ENCODE measurements at places on chromosomes 2 and 18. TPM values are rescaled to one million over a fixed set of nuclear protein-coding genes. Genes with fewer than 3 reads are reported as not detected.

DNA sequence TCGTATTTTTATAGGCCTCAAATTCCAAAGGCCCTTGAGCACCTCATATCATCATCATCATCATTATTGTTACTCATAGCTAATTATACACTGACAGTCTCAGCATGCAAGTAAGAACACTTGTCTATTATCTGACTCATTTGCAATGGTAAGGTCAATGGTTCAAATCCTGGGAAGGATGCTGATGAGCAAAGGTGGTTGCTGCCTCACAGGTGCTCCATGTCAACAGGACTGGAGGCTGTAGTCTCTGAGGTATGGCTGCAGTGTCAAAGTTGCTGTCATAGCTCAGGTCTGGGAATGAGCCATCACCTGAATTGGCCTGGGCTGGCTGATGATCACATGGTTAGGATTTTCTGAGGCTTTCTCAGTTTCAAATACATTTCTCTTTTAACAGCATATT, 379.3 kb downstream of the BCL11A start:
- DNase-seq = no peak

C2orf92 gene
- 8.4 TPM for total RNA-seq

GRCh38 chr2:135471106-135471505, 59.9 kb downstream of the ZRANB3 start:
- no peak for DNase-seq

- DNase-seq = no peak
These were observed 104.5 kb downstream of the COL6A3 start for GRCh38 chr2:237309416-237309815.

SERPINB13 gene
- total RNA-seq = not detected

- no peak for DNase-seq
These were observed 341.6 kb downstream of the RIT2 start for GRCh38 chr18:42773870-42774269.

THSD7B gene
- not detected for total RNA-seq

STPG4 gene
- total RNA-seq = 12.7 TPM

DNA sequence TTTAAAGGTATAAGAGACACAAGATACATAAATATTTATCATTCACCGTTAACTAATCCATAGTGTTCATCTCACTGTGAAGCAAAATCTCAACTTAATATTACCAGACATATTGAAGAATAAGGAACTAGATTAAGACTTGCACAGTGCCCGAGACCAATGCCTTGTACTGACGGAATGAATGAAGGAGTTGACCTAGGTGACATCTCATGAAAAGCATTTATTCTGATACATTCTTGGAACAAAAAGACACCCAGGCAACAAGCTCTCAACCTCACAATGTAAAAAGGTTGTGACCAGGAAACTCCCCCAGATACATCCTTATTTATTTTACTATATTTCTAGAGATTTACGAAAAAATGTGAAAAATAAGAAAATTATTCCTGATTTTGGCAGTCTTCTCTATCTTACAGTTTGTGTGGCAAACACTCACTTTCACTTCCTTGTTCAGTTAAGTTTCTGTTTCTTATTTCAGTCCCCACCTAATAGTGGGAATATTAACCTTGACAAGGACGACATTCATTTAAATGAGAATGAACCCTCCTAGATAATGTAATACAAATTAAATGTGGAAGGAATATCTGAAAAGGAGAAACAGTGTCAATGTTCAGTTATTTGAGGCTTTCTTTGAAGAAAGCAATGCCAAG, 28.4 kb downstream of the M1AP start:
- no peak for DNase-seq

- no peak for DNase-seq
These were observed 16.9 kb downstream of the LYG2 start for GRCh38 chr2:99238599-99238998.

SMPD4 gene
- 97.8 TPM for total RNA-seq

DNA sequence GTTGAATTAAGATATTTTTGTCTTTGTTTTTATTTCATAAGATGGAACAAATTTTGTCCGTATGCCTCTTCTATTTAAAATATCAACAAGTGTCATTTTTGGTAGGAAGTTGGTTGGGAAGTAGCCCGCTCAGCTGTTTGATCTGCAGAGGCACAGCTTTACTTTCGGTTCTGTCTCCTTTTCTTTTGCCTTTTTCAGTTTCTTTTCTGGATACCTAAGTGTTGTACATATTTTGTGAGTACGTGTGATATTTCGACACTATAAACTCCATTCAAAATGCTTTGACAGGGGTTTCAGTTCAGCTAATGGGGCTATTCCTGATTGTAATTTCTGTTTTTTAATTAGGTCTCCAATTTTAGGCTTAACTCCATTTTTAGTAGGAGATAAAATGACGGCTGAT, 1785.0 kb upstream of the LRRTM1 start:
- no peak for DNase-seq

DNA sequence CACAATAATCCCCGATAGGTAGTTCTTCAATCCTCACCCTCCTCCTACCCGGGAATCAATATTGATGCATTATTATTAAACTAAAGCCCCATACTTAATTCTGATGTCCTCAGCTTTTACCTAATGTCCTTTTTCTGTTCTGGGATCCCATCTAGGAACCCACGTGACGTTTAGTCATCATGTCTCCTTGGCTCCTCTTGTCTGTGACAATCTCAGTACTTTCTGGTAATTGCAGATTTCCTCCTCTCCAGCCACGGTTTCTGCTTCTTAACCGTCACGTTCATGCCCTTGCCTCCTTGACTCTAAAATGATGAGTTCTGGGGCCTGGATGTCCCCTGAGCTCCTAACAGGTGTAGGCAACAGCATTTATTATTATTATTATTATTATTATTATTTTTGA, 2.9 kb upstream of the DGKD start:
- no peak for DNase-seq

DNA sequence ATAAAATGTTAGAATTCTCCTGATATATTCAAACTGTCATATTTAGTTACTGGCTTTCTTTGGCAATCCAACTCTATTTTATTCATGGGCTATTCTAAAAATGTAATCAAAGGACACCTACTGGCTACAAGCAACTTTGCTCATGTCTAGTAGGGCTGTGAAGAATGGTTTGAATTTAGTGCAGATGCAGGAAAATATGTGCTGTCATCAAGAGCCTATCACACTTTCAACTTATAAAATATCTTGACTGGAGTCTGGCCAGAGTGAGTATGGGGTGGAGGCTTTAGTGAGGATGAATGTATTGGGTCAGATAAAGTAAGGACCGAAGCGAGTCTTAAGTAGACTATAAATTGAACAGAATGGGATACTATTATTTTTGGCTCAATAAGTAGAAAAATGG, 343.4 kb upstream of the SPRED2 start:
- DNase-seq = no peak

DNA sequence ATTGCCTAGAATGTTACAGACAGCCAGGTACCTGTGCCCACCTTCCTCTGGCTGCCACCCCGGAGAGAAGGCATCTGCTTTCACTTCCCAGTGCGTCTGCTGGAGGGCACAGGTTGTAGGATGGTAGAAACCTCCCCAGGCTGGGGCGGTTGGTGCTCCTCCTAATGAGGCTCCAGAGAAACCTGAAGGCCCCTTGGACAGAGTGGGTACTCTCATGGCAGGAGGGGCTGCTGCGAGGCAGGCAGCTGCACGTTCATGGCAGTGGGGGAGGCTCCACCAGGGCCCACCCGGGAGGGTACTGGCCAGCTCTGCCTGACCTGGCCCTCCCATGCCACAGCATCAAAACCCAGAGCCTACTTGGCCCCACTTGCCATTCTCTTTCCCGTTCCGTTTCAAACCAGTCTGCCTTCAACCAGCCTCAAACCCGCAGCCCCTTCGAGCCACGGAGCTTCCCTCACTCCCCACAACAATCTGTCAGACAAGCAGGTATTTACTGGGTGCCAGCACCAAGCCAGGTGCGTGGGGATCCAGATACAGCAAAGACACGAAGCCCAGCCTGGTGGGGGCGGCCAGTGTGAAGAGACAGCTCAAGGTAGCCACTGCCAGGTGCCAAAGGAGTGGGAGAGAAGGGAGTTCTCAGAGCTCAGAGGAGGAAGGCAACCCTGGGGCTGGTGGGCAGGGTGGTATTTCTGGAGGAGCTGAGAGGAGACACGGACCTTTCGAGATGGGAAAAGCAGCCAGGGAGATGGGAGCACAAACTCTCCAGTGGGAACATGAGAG, 229.6 kb downstream of the LOXHD1 start:
- no peak for DNase-seq

- no peak for DNase-seq
These were observed 1287.8 kb upstream of the TMEFF2 start for GRCh38 chr2:193482557-193482956.

- DNase-seq = no peak
These were observed 35.6 kb downstream of the WIPF1 start for GRCh38 chr2:174561972-174562370.

GRCh38 chr18:47531717-47532116, 280.3 kb upstream of the SKOR2 start:
- DNase-seq = no peak

PPM1B gene
- total RNA-seq = 73.4 TPM

XDH gene
- total RNA-seq = 4.2 TPM

RAD51AP2 gene
- not detected for total RNA-seq

DNA sequence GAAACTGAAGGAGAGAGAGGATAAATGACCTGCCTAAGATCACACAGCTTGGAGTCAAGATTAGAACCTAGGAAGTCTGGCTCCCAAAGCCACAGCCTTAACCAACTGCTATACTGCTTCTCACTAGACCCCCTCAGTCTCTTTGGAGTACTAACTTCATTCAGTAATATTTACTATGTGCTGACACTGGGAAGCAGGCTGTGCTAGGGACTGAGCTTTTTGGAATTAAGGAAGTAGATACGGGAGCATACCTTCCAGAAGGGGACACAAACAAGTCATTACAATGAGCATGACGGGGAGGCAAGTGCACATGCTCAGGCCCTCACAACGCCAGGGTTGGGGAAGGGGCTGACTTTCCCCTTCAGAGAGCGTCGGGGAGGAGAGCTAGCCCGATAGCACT, 97.7 kb downstream of the INO80D start:
- no peak for DNase-seq

AGXT gene
- total RNA-seq = not detected

TDRD15 gene
- not detected for total RNA-seq

DNA sequence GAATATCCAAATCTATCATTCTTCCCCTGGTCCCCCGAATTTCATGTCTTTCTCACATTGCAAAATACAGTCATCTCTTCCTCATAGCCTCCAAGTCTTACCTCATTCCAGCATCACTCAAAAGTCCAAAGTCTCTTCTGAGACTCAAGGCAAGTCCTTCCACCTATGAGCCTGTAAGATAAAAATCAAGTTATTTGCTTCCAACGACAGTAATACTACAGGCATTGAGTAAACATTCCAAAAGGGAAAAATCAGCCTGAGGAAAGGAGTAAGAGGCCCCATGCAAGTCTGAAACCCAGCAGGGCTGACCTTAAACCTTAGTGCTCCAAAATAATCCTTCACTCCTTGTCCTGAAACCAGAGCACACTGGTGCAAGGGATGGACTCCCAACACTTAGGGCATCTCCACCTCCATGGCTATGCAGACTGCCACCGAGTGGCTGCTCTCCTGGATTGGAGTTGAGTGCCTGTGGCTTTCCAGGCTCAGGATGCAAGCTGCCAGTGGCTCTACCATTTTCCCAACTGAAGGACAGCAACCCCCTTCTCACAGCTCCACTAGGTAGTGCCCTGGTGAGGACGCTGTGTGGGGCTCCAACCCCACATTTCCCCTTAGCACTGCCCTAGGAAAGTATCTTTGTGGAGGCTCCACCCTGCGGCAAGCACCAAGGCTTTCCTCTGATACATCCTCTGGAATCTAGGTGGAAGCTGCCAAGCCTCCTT, 16.3 kb downstream of the DTNA start:
- DNase-seq = no peak

- no peak for DNase-seq
These were observed 17.2 kb upstream of the MAL start for GRCh38 chr2:95008306-95008705.

ANKRD62 gene
- not detected for total RNA-seq

DNA sequence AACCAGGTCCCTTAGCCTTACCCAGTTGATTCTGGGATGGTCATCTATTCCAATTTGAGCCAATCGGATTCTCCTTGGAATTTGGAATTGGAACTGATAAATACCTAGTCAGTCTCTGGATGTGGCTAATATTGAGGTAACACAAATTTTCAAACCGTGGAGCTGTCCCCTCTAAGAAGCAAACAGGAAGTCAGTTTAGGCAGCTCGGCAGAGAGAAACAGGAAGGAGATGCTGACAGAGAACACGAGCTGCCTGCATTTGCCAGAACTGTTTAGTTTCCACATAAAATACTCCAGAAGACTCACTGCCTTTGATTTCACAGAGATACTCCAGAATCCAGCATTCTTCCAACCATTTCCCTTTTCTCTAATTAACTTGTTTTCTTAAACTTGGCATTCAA, 1024.9 kb downstream of the BCL11A start:
- no peak for DNase-seq

GRCh38 chr2:194566907-194567660, 1089.9 kb upstream of the SLC39A10 start:
- DNase-seq = no peak

SERPINB3 gene
- 0.68 TPM for total RNA-seq
